Muscle of leg (tissue), 16 donors: ENCODE measurements at places on chromosomes 5 and 9.
A peak's percentile ranks its signal among the peaks of the same experiment; 100 is the strongest.

- DNase-seq, result peak; percentile 52
Observed at GRCh38 chr9:121765021-121765950, 113.9 kb downstream of the DAB2IP start.

- no peak for DNase-seq
Observed at GRCh38 chr9:38482918-38483592, 58.8 kb upstream of the IGFBPL1 start.

DNA sequence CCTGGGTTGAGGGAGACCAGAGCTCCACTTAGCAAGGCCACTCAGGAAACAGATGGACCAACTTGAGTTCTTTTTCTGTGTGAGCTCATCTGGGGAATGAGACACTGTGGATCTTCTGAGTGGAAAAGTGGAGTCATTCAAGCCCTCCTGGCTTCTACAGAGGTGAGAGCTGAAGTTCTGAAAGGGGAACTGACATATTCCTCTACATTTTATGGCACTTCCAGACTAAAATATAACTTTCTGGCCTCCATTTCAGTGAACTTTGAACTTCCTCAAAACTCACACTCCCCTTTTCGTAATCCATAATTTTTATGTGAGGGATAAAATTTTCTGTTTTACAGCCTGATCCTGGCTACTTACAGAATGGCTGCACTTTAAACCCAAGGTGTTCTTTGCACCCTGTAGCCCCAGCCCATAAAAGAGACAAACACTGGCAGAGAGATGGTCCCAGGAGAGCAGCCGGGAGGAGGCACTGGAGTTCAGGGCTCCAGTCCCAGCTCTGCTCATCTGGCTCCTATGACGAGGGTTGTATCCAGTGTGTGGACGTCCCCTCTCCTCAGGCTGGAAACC, 10.8 kb downstream of the SPAAR start:
- DNase-seq, result peak; percentile 76

DNA sequence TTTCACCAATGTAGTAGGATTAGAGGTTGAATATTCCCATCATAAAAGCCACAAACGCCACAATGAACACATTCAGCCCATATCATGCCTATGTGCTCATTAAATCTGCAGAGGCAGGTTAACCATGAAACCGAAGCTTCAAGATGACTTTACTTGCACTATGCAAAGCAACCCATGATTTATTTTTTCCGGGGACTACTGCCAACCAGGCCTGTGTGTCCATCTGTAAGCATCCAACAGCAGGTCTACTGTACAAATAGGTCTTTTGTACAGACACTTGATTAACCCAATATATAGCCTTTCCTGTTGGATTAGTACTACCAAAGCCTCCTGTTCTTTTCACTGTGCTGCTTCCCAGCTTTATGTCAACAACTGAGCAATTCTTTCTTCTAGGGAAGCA, 104.9 kb upstream of the CDH10 start:
- peak; percentile 5 for DNase-seq

- no peak for DNase-seq
Observed at GRCh38 chr5:71860048-71860447, 141.0 kb downstream of the CARTPT start.

GRCh38 chr9:94042516-94043360, 41.5 kb upstream of the PTPDC1 start:
- DNase-seq, result no peak

- DNase-seq, result no peak
Observed at GRCh38 chr5:35338157-35338453, 107.8 kb upstream of the PRLR start.

GRCh38 chr5:176660860-176661641, 13.8 kb downstream of the TSPAN17 start:
- DNase-seq, result peak; percentile 79

- DNase-seq, result no peak
Observed at GRCh38 chr5:154595662-154596061, 117.6 kb upstream of the HAND1 start.

- DNase-seq, result no peak
Observed at GRCh38 chr5:150167908-150168307, 1.3 kb downstream of the CDX1 start.

GRCh38 chr5:81286059-81286617, 15.2 kb upstream of the ZCCHC9 start:
- no peak for DNase-seq

- DNase-seq, result peak; percentile 65
Observed at GRCh38 chr5:73908395-73908794, 282.4 kb downstream of the ARHGEF28 start.

GRCh38 chr9:5870020-5870339, 20.7 kb upstream of the MLANA start:
- DNase-seq, result no peak

DNA sequence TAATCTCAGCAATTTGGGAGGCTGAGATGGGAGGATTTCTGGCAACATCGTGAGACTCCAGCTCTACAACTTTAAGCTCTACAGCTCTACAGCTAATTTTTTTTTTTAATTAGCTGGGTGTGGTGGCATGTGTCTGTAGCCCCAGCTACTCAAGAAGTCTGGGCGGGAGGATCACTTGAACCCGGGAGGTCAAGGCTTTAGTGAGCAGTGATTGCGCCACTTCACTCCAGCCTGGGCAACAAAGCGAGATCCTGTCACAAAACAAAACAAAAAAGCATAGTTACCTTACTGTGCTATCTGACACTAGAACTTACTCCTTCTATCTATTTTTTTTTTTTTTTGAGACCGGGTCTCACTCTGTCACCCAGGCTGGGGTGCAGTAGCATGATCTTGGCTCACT, 6.3 kb upstream of the WDR38 start:
- no peak for DNase-seq

- DNase-seq, result no peak
Observed at GRCh38 chr5:156435101-156435500, 108.1 kb downstream of the SGCD start.

DNA sequence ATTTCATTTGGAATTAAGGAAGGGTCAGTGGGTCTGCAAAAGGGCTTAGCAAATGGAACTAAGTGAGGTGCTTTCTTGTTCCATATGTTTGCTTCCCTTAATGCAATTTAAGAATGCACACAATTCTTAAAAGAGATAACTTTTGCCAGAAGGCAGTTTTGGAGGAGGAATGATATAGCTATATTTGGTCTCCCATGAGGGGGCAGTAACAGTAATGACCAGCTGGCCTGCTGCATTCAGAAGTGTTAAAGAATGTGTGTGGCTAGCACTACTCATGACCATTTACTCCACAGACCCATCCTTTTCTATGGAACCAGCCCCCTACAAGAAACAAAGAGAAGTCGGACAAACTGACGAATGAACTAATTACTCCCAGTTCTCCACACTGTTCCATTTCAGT, 638.9 kb downstream of the RAB3C start:
- DNase-seq, result peak; percentile 74

DNA sequence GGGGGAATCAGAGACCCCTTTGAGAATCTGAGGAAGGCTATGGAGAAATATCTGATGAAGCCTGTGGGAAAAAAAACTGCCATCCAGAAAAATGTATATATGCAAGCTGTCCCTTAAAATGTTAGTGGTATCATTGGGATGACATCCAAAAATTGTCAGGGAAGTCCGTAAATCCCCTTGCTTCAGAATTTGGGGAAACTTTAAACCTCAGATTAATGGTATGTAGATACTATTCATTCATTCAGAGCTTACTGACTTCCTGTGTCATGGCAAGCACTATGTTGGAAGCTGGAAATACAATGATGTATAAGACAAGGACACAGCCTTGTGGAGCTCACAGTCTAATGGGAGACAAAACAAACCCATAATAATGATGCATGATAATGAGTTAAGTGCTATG, 10.9 kb upstream of the MOB3B start:
- DNase-seq, result peak; percentile 17

DNA sequence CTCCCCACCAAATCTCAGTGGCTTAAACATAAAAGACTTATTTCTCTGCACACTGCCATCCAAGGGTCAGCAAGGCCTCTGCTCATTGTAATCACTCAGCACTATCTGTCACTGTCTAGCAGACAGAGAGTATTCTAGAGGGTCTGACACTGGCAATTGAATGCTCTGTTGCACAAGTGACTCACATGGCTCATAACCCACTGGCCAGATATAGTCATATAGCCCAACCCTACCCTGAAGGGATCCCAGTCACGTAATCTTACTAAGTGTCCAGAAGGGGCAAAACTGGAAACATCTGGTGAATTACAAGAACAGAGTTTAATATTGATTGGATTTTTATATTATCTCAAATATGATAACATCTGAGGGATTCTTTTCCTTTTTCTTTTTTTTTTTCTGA, 80.7 kb downstream of the TSSK1B start:
- no peak for DNase-seq

GRCh38 chr5:133251296-133252132, 199.7 kb downstream of the HSPA4 start:
- DNase-seq, result no peak

GRCh38 chr5:179278119-179278518, 67.1 kb downstream of the ADAMTS2 start:
- no peak for DNase-seq

DNA sequence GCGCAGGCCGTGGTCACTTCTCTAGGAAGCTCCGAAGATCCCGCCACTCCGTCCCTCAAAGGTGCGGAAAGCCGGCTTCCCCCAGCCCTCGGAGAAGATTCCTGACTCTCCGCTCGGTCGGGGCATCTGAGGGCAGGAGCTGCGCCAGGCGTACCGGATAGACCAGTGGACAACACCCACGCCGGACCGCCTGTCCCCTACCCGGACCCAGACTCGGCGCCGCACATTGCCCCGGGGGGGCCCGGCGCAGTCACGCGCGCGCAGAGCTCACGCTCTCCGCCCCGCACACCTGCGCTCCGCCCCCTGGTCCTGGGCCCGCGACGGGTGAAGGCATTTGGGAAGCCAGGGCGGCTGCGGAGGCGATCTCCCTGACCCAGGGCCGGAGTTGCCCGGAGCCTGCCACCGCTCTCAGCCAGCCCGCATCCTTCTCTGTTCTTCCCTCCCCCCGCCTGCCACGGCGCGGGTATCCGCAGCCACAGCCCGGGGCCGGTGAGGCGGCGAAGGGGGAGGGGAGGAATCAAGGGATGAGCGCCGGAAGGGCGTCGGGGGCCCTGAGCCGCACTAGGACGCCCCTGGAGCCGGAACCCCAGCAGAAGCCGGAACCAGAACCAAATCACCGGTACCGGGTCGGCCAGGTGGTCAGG, 448 bp downstream of the RELL2 start:
- DNase-seq, result no peak

DNA sequence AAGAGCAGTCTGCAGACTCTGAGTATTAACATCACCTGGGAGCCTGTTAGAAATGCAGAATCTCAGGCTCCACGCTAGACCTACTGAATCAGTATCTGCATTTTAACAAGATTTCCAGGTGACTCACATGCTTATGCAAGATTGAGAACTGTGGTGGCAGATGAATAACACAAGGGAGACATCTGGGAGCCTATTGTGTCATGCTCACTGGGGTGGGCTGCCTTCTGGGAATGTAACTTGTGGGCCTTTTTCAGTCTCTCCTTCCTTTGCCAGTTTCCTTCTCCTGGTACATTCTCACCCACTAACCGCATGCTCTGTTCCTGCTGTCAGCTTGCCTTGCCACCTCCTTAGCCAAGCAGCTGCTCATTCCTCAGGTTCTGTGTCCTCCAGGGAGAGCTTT, 176.6 kb upstream of the C9orf72 start:
- DNase-seq, result no peak

- DNase-seq, result no peak
Observed at GRCh38 chr9:36950389-36950788, 83.7 kb downstream of the PAX5 start.

DNA sequence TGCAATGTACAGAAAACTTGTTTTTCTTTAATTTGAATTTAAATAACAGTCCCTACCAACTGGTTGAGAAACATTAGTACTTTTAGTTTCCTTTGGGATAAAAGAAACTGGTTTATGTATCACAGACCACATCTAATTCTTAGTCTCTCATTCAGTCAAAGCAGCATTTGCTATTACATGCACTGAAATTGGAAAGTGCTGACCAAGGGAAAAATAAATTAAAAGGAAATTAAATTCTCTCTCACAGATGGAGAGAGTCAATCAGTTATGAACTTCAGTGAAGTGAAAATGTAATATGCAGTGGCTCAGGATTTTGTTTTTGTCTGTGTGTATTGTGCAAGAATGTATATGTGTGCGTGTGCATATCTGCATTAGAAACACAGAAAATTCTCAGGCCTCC, 121.7 kb downstream of the TUSC1 start:
- DNase-seq, result no peak

- DNase-seq, result peak; percentile 61
Observed at GRCh38 chr5:57429513-57430120, 53.0 kb downstream of the ACTBL2 start.

DNA sequence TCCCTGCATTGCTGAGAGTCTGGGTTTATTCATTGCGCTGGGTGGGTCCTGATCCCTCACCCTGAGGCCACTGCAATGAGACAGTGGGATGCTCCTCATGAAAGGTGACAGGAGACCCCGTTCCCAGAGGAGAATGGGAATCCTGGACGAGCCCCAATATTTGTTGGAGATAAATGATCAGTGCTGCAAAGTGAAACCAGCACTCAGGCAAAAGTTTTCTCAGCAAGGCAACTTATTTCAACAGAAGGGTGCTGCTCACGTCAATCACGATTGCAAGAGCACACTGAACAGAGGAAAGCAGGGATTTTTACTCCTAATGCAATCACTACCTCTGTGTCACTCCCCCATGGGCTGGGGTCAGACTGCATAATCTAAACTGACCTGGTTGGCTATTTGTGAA, 110.2 kb upstream of the MAMDC2 start:
- DNase-seq, result no peak

GRCh38 chr9:130437011-130437789, 7.6 kb upstream of the ASS1 start:
- DNase-seq, result peak; percentile 1

GRCh38 chr9:102497709-102498108, 497.4 kb upstream of the CYLC2 start:
- DNase-seq, result no peak

DNA sequence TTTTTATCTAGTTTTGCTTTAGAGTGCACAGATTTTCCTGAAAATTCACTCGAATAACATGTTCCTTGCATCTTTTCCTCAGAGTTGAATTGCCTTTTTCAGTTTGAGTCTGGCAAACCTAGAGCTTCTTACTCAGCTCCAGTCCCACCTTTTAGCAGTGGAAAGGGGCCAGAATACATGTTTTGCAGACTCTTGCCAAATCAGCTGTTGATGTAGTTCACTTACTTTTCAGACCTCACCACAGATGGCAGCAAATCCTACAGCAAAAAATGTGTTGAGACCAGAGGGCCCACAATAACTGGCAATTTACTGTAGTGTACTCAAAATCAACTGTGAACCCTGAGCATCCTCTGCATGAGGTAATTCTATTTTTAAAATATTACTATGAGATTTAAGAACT, 545.2 kb upstream of the ACO1 start:
- peak; percentile 65 for DNase-seq

DNA sequence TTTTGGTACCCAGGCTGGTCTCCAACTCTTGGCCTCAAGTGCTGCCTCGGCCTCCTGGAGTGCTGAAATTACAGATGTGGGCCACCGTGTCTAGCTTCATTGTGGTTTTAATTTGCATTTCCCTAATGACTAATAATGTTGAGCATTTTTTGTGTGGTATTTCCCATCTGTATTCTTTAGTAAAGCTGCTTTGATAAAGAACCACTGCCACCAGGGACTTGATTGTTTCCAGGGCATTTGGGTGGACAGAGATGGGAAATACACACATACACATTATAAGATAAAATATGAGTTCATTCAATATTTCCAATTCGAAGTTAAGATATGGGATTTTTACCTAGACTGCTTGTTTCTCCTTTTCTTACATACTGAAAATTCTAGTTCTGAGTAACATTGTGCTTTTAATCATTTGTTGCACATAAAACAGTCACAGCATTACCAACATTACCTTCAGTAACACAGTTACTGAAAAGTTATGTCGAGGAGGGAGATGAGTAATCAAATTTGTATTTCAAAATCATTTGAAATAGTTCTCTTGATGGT, 28.9 kb downstream of the HABP4 start:
- no peak for DNase-seq
